ENCODE measurements at places on chromosomes 5 and 9. TPM values are rescaled to one million over a fixed set of nuclear protein-coding genes. Genes with fewer than 3 reads are reported as not detected.

The TXNDC8 gene
- not detected for polyA plus RNA-seq

The CDX1 gene
- 0.48 TPM for polyA plus RNA-seq

The FOXD4L4 gene
- not detected for polyA plus RNA-seq

The DMRTA1 gene
- polyA plus RNA-seq, result 2.2 TPM

The LCN9 gene
- not detected for polyA plus RNA-seq

The GABRA6 gene
- polyA plus RNA-seq, result not detected

The PDGFRB gene
- 130 TPM for polyA plus RNA-seq

The PRDM9 gene
- polyA plus RNA-seq, result not detected

The RORB gene
- polyA plus RNA-seq, result 0.14 TPM

The DHX29 gene
- polyA plus RNA-seq, result 37.2 TPM

The TRIM36 gene
- 2.5 TPM for polyA plus RNA-seq

The TMEM245 gene
- polyA plus RNA-seq, result 78.0 TPM

The COL23A1 gene
- polyA plus RNA-seq, result 8.2 TPM

The OMD gene
- polyA plus RNA-seq, result 1.5 TPM

The FBLL1 gene
- polyA plus RNA-seq, result 0.65 TPM

DNA sequence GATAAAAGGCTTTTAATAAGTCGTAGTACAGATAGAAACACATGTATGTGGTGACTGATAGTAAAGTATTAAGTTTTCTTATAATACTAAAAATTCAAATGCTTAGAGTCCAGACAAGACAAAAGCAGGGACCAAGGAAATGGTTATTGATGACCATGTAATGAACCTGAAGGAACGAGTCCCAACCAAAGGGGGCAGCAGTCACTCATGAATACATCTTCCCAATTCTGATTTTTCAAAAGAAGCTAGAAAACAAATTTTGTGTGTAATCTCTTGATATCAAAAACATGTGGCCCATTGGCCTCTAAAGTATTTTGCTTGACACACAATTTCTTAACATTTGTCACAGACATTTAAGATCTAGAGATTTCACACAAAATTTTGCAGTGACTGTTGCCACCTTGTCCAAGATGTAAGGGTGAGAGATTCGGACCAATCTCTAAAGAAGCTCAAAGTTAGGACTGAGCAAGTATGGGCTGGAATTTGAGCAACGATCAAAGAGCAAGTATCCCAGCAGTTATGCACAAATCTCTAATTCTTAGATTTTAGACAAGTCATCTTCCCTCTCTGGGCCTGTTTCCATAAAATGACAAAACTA, 66.8 kb downstream of the ARL15 start:
- no peak for DNase-seq

GRCh38 chr5:154844809-154845208, 5.6 kb downstream of the FAXDC2 start:
- DNase-seq, result no peak

DNA sequence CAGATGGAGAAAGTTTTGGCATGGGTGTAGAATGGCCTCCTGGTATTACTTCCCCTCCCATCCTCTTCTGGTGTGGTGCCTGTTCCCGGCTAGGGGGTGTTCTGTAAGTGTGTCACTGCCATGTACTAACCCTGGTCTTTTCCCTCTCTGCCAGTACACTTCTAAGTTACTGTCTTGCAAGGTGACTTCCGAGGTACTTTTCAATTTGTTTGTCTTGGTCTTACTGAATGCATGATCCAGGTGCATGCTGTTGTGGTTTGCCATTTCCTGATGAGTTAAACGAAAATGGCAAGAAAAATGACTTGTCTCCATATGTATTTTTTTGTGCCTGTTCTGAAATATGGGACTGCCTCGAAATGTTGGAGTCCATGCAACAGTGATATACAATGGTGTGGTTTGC, 46.0 kb downstream of the C9orf152 start:
- DNase-seq, result no peak

GRCh38 chr5:82417776-82418607, 139.8 kb upstream of the RPS23 start:
- DNase-seq, result no peak

DNA sequence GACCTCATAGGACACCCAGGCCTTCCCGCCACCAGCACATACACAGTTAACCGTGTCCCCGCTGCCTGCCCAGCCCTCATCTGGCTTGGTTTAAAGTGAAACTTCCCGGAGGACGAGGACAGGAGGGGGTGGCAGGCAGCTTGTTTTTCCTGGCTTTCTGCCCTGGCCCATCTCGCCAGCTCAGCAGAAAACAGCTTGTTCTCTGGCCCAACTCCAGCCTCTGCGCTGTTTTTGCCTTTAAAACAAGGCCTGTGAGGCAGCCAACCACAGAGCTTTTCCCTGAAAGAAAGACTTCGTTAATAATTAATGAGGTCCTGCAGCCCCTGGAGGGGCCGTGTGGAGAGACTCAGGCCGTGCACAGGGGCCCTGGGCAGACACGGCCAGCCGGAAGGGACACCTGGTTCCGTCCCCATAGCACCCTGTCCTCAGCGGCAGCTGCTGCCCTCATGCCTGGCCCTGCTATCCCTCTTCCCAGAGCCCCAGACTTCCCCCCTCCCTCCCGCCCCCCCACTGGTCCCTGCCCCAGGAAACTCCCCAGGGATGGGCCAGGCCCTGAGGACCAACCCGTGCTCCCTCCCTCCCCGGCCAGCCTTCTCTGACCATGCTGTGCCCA, 108.7 kb downstream of the RXRA start:
- DNase-seq, result peak; percentile 95

- no peak for DNase-seq
These were observed 76.9 kb upstream of the CDH6 start for GRCh38 chr5:31116466-31117031.

DNA sequence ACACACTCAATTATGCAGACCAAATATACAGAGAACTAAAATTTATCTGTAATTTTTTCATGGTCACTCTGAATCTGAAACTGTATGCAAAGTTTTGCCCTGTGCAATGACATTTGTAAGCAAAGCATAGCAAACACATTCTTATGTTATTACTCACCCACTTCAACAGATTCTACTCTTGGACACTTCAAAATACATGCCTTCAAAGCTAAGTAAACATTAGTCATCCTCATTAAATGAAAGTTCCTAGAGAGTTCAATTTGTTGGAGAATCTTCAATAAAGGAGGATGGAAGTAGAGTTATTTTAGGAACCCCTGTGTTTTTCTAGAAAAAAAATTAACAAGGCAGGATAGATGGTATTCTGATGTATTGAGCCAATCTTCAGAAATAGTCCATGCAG, 639.7 kb upstream of the C9orf72 start:
- DNase-seq, result no peak

DNA sequence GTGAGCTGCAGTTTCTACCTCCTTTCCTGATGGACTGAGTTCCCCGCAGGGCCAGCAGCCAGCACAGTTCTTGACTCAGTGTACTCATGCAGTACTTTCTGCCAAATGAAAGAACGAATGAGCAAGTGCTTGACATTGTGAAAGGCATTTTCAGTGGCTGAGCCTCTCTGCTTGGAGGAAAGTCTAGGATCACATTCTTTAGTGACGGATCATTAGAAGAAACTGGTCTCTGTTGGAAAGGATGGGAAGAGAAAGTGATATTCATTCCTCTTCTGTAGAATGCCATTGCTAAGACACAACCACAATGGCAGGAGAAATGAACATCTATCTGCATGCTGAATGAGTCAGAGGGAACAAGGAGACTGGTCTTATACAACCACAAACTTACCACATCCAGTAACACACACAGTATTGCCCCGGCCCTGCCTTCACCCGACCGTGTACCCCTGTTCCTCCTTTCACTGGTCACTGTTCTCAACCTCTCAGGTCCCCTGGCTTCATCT, 206.9 kb downstream of the CRB2 start:
- no peak for DNase-seq

- no peak for DNase-seq
These were observed 19.4 kb downstream of the IPO11 start for GRCh38 chr5:62431735-62432620.

DNA sequence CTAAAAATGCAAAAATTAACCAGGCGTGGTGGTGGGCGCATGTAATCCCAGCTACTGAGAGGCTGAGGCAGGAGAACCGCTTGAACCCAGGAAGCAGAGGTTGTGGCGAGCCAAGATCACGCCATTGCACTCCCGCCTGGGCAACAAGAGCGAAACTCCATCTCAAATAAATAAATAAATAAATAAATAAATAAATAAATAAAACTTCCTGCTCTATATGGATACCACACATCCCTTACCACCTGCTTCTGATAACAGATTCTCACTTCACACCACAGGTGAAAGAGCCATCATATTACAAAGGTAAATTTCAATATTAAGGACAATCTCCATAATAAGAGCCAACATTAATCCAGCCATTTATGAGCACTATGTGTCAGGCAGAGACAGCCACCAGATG, 9.4 kb upstream of the PWWP2A start:
- no peak for DNase-seq

GRCh38 chr9:134247918-134248631, 78.2 kb upstream of the RXRA start:
- no peak for DNase-seq

- no peak for DNase-seq
These were observed 119.9 kb upstream of the ANKRD55 start for GRCh38 chr5:56352808-56353590.

GRCh38 chr5:141714542-141715310, 32.7 kb upstream of the ARAP3 start:
- DNase-seq, result no peak

GRCh38 chr5:120613729-120614128, 149.6 kb downstream of the PRR16 start:
- DNase-seq, result no peak

DNA sequence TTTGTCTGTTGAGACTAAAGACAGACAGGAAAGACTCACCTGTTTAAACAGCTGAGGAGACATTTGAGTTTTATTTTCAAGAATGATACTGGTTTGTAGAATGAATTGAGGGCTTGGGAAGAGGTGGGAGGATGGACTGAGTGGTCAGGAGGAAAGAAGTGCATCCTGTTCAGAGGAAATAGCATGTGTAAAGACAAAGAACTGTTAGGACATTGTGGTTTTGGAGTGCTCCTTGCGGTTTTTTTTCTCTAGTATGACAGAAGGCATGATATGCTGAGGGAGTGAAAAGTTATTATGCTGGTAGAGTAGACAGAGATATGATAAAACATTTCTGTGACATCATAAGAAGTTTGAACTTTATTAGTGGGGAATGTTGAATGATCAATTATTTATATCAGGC, 270.7 kb upstream of the ELAVL2 start:
- no peak for DNase-seq

GRCh38 chr5:148729182-148729581, 74.9 kb upstream of the HTR4 start:
- no peak for DNase-seq

- DNase-seq, result no peak
These were observed 34.8 kb upstream of the PRDM12 start for GRCh38 chr9:130629443-130630070.

- no peak for DNase-seq
These were observed 149.3 kb downstream of the NTRK2 start for GRCh38 chr9:84818791-84819190.

DNA sequence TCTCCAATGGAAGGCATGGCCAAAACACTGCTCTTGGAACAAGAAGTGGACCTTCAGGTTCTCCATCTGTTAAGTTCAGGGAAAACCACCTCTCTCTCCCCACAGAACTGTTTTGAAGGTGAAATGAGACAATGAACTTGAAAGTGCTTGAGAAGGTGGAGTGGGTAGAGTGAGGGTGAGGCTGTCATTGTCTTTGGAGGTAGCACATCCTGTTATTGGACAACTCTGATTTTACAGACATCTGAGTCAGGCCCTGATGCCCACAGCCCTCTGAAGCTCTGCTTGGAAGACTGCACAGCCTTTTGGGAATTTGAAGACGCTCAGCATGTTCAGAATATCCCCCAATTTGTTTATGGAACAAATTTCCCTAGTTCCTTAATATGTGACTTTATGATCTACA, 27.6 kb upstream of the TEX48 start:
- no peak for DNase-seq

DNA sequence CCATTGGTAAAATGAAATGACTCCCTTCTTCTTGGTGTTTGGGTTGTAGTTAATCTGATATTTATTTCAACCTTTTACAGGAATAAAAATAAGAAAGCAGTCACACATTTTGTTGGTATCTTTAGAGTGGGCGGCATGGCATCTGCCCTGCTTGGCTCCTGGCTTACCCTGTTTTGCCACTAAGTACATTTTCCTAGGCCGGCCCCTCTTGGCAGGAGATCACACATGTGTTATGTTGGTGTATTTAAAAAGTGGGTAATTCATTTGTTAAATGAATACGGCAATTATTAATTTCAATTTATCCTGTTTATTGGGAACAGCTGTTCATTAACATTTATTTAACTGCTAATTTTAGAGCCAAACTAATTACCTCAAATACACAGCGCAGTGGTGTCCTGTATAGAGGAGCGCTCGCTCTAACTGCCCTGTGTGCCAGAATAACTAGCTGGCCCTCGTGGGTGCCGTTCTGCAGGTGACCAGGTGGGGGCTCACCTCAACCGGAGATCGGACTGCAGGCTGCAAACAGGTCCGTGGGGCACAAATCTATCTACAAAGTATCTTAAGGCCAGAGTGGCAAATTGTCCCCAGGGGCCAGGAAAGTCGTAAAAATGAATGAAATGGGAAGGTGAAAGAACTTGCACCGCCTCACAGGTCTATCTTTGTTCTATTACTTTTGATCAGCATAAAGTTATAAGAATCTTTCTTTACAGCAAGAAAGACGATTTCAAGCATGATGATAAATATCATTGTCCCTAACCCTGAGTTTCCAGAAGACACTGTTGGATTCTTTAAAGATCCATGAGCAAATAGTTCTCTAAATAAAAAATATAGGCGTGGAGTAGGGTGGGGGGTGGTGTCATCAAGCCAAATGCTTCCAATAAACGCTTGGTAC, 26.2 kb upstream of the GPR151 start:
- no peak for DNase-seq

DNA sequence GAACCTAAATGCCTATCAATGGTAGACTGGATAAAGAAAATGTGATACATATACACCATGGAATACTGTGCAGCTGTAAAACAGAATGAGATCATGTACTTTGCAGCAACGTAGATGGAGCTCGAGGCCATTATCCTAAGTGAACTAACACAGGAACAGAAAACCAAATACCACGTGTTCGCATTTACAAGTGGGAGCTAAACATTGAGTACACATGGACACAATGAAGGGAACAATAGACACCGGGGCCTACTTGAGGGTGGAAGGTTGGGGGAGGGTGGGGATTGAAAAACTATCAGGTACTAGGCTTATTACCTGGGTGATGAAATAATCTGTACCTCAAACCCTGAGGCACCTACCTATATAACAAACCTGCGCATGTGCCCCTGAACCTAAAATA, 22.4 kb upstream of the DEPDC1B start:
- DNase-seq, result no peak

GRCh38 chr5:154324033-154324432, 121.8 kb upstream of the SAP30L start:
- no peak for DNase-seq

- DNase-seq, result no peak
These were observed 81.3 kb downstream of the TNC start for GRCh38 chr9:115036691-115037090.

GRCh38 chr5:27797220-27797619, 758.8 kb upstream of the CDH9 start:
- no peak for DNase-seq

GRCh38 chr9:3337515-3338225, 188.1 kb downstream of the RFX3 start:
- DNase-seq, result no peak

GRCh38 chr9:21711504-21711903, 90.9 kb upstream of the MTAP start:
- no peak for DNase-seq

Data from left renal cortex interstitium (tissue), 4 donors.